Activated CD8-positive, alpha-beta T cell treated with anti-CD3 and anti-CD28 coated beads, Interleukin-2, amount 10 ng/mL, durations not matched to agents 7 days and 5 days (primary cell): ENCODE measurements at places on chromosomes 7 and 10. TPM values are rescaled to one million over a fixed set of nuclear protein-coding genes. Genes with fewer than 3 reads are reported as not detected.

Gene GTF2I
- total RNA-seq, result 177 TPM

Gene PPP3CB
- total RNA-seq, result 41.3 TPM

Gene BCCIP
- 66.0 TPM for total RNA-seq

Gene SPAG6
- 0.90 TPM for total RNA-seq

GRCh38 chr7:30751696-30752273 is at the start of gene INMT:
Gene INMT, plus strand, starts transcription at chr7:30752135. Its CDS starts 16 bp downstream, at chr7:30752151.
- no peak for DNase-seq

DNA sequence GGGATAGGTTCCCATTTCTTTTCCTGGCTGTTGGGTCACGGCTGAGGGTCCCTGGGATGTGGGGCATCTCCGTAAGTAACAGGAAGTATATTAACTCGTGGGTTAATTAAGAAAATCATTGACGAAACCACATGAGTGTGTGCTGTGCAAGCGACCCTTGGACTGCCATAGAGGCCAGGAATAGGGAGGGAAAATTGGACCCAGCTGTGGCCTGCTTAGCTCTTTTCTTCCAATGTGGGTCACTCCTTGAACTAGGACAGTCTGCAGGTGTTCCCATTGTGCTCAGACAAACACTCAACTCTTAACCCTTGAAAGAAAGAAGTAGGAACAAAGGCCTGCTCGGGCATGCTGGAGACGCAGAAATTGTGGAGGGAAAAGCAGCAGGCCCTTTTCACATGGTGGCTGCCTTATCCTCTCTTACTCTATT is 25.6 kb upstream of the PLEKHA1 start:
- no peak for DNase-seq

- DNase-seq, result peak; percentile 58
Measured at GRCh38 chr10:69344591-69345252, 66.4 kb downstream of the HK1 start.

DNA sequence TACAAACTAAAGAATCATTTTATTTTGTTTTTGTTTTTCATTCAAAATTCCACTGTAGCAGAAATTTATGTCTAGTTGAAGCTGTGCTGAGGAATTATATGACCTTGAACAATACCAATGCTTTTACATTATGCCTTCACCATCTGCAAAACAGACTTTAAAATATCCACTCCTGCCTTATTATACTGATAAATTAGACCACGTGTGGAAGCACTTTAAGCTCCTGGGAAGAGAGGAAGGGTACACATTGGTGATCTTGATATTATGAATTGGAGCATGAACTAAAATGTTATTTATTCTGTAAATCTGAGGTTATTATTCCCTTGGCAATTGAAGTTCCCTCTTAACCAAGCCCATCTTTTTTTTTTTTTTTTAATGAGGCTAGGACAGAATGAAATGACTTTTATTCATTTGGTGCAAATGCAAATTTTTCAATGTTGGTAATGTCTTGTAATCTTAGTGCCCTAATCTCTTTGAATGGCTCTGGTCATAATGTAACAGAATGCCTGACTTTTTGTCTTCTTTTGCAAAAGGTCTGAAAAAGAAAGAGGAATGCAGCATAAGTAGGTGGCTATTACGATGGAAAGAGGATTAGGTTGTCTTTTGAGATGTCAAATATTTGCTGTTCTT is 139.9 kb upstream of the COBL start:
- no peak for DNase-seq

DNA sequence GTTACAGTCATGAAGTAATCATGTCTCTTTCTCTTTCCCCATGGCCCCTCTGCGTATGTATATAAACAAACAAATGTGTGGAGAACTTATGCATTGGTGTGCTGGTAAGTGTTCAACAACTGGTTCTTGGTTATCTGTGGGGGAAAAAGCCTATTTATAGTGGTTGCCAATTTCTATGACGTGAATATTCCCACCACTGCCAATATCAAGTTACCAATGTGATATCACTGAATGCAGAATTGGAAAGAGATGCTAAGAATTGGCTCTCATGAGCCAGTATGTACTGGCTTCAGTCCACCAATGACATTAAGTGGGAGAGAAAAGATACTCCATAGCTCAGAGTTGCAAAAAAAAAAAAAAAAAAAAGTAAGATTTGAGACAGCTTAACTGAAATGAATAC is 399.7 kb downstream of the REEP3 start:
- no peak for DNase-seq
